ENCODE measurements at places on chromosomes 1 and 21.

DNA sequence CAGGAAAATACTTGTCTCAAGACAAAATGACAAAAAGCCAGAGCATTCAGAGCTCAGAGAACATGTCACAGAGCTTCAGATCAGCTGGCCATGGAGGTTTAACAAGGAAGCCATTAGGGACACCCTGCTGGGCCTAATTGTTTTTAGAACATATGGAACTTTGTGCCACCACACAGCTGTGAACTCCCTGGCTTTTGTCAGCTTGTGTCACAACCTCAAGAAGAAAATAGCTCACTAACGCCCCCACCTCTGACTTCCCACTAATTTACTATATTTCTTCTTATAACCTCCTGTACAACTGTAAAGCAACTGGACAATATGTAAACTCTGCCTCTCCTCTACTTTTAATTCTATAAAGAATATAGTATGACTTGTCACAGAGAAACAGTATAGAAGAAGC lies 21.0 kb upstream of the TDRD10 start:
- no peak for DNase-seq

GRCh38 chr1:206856674-206857464 lies 8.6 kb upstream of the IL20 start:
- DNase-seq, result no peak

- no peak for DNase-seq
Observed at GRCh38 chr1:225119307-225119706, 189.8 kb downstream of the DNAH14 start.

- no peak for DNase-seq
Observed at GRCh38 chr1:27835501-27835900, 4.9 kb downstream of the PPP1R8 start.

DNA sequence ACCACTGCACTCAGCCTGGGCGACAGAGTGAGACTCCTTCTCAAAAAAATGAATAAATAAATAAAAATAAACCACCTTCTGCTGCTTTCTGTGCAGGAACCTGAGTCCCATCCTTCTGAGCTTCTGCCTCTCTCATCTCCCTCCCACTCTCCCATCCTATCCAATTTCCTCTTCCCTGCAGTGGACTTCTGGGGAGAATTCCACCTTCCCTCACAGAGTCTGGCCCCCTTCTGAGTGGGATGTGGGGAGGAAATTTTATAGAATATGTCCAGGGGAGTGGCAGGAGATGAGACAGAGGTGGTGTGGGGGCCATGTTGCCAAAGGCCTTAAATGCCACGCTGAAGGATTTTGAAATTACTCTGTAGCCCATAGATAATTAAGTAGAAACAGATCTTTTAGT lies 5.4 kb upstream of the EFNA1 start:
- DNase-seq, result no peak

DNA sequence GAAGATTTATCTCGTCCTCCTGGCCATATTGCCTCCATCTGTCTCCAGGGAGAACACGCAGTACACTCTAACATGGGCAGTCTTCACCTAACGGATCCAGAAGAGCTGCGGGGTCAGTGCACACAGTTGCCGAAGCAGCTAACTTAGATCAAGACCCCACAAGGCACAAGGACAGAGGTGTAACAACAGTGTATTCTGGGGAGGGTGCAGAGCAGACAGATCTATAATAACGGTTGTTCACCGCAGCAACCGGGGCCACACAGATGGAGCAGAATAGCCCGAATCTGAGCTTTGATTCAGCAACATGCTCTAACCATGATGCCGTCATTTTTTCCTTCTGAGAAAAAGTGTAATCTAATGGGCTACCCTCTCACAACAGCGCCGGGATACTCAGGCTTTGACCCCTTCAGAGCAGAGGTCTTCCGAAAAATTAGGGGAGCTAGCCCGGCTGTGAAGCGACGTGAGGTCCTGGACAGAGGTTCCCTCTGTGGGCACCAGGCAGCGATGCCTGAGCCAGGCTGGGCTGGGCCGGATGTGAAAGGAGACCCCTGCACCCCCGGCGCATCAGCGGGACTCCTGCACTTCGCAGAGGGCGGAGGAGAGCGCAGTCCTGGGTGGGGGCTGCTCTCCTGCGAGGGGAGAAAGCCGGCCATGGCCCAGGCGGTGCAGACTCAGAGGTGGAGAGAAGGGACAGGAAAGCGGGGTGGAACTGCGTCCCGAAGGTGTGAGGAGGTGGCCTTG lies 57.5 kb downstream of the BCL9 start:
- DNase-seq, result no peak

DNA sequence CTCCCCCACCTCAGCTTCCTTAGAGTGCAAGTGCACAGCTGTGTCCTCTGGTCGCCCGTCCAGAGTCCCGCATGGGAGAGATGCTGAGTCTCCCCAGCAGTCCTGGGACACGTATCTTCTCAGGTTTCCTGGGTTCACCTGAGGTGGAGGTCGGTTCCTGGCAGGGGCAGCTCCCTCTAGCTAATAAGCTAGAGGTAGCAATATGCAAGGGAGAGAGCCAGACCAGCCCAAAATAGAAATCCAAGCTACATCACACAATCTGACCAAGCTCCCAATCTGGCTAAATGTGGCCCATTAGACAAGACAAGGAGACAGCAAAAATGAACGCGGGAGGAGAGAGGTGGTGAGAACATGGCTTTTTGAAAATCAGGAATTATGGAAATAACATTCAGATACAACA lies 30.9 kb upstream of the CADM3 start:
- no peak for DNase-seq

DNA sequence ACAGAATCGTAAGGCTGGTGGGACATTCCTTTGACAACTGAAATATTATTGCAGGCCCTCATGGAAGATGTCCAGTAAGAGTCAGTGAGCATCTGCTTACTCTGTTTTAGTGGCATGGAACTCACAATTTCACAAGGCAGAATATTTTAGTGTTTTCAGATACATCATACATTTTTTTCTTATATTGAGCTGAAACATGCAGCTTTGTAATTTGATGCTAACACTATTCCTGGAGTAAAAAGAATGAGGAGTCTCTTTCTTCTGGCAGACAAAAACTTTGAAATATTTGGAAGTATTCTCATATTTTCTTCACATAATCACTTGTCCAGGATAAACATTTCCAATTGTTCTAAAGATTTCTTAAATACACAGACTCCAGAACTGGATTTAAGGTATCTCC lies 17.7 kb downstream of the CLDN17 start:
- no peak for DNase-seq

- DNase-seq, result no peak
Observed at GRCh38 chr1:247357052-247357780, 25.5 kb upstream of the ZNF496 start.

DNA sequence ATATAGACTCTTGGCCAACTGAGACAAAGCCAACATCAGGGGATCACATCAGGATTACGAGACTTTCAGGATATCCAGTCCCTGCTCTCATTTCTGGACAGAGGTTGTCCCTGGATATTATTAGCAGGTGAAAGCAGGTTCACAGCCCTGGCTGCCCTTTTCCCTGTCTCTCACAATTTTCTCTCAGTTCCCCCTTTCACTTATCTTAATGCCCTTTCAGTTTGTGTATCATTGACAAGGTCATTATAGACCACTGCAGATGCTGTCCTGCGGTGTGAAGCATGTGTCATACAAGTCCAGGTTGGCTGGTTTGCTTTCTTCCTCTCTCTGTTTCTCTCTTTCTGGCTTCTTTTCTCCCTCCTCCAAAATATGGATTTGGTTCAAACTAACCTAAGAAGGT lies 2.1 kb upstream of the KLHDC9 start:
- no peak for DNase-seq

GRCh38 chr1:125065092-125065820 lies 3880.5 kb downstream of the SRGAP2C start:
- DNase-seq, result no peak

GRCh38 chr21:32020564-32020963 lies 147.7 kb downstream of the HUNK start:
- no peak for DNase-seq

DNA sequence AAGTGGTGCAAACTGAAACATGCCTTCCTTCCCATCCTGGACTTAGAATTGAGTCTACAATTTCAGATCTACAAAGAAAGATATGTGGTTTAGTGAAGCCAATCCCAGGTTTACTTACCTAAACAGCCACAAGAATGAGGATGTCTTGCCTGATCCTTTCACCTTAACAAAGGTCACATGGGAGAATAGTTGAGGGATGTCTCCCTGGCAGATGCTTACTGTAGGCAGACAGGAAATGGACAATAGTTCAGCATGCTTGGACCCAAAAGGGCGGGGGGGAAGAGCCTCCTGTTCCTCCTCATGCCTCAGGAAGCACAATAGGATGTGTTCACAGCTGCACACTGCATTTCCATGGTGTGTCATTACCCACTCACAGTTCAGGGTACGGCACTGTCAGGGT lies 492.7 kb upstream of the USP24 start:
- no peak for DNase-seq

GRCh38 chr21:42198929-42199867 lies 19.7 kb upstream of the ABCG1 start:
- peak; percentile 39 for DNase-seq

GRCh38 chr1:27368869-27369582 lies 2.3 kb upstream of the MAP3K6 start:
- no peak for DNase-seq

- DNase-seq, result no peak
Observed at GRCh38 chr1:201606623-201607022, 67.7 kb downstream of the NAV1 start.

- no peak for DNase-seq
Observed at GRCh38 chr1:2221271-2221670, 6.8 kb upstream of the SKI start.

GRCh38 chr1:31556481-31557006 lies 19.8 kb upstream of the TINAGL1 start:
- no peak for DNase-seq

- no peak for DNase-seq
Observed at GRCh38 chr1:47137198-47137597, at the start of gene CYP4A22. Gene CYP4A22, plus strand, starts transcription at chr1:47137441. Its CDS starts 45 bp downstream, at chr1:47137486.

DNA sequence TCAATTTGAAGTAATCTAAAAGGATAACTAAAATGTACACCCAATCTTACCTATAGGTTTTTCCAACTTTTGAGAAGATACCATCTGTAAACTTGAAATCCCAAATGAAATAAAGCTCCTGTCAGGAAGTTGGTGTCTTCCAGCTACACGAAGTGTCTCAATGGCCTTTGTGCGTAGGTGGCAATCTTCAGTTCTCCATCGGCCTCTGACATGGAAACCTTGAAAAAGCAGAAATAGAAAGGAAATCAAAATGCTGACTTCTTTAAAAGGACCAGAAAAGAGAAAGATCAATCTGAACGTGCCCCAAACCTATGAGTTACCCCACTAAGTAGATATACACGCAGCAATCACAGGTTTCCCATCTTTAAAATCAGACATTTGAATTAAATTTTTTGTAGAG lies 10.0 kb downstream of the MKNK1 start:
- DNase-seq, result no peak

- DNase-seq, result no peak
Observed at GRCh38 chr1:209854196-209854595, 26.4 kb downstream of the UTP25 start.

- no peak for DNase-seq
Observed at GRCh38 chr1:52741259-52741658, 15.0 kb downstream of the ZYG11B start.

DNA sequence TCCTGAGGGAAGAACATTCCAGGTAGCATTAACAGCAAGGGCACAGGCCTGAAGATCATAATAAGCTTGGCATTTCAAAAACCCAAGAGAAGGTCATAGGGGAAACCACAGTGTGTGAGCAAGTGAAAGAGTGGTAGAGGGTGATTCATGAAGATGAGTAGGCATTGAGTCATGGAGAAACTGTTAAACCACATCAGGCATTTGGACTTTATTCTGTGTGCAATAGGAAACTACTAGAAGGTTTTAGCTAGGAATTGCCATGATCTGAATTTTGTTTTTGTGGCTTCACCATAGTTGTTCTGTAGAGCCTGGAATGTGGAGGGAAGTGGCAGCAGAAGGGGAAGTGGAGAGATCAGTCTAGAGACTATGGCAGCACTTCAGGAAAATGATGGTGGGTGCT lies 359.0 kb upstream of the PTBP2 start:
- DNase-seq, result peak; percentile 99

DNA sequence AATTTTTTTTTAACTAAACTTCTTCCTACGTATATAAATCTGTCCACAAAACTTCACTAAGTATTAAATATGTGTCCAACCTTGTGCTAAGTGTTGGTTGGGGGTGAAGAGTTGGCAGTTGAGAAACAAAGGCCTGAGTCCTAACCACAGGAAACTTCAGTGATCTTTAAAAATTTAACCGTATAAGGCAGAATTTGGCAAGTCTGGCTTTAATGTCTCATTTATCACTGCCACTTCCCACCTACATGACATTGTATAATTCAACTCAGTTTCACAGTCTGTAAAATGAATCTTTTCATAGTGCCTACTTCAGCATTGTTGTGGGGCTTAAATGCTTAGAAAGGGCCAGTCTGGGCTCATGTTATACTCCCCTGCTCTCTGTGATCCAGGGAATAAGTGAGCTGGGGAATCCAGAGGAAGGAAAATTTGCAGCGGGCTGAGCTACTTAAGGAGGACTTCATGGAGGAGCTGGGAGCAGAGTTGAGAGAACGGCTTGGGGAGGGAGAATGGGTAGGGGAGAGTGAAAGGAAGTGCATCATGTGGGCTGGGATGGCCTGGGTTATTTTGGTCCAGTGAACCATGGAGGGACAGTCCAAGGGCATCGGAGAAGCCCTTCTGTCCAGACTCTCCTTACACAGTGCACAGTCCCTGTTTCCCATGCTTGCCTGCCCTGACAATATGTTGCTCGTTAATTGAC lies 14.5 kb downstream of the IFNAR2 start:
- DNase-seq, result no peak

- DNase-seq, result no peak
Observed at GRCh38 chr1:161705537-161705936, 1.5 kb upstream of the FCRLA start.

GRCh38 chr1:200954434-200954833 lies 59.7 kb downstream of the INAVA start:
- DNase-seq, result no peak

GRCh38 chr21:23247334-23247733 lies 2249.1 kb downstream of the NCAM2 start:
- DNase-seq, result no peak

DNA sequence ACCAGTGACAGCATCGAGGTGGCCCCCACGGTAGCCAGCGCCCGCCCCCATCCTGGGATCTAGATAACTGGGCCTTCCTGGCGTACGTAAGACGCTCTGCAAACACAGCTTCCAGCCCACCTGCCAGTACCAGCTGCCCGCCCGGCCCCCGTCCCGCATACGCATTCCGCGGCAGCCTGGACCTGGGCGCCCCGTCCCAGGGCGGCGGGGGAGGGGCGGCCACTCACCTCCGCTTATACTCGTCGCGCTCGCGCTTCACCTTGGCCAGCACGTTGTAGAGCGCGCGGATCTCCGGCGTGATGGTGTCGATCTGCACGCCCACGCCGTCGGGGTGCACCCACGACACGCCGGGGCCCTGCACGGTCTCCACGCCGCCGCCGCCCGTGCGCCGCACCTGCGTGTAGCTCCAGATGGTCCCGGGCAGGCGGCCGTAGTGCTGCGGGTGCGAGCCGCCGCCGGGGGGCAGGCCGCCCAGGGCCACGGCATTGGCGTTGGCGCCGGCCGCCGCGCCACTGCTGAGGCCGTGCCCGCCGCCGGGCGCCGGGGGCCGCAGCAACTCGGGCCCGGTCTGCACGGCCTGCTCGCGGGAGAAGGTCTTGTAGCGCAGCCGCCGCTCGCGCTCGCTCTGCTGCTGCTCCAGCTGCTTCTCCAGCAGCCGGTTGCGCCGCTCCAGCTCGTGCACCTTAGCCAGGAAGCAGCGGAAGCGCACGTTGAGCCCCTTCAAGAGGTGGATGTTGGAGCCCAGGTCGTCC lies 859 bp downstream of the IFFO2 start:
- no peak for DNase-seq

- no peak for DNase-seq
Observed at GRCh38 chr1:35030338-35030737, 1.4 kb downstream of the ZMYM6 start.
